ENCODE measurements at places on chromosomes 5 and 9.

- DNase-seq: no peak
These were observed 14.9 kb upstream of the MACIR start for GRCh38 chr5:103243665-103244064.

DNA sequence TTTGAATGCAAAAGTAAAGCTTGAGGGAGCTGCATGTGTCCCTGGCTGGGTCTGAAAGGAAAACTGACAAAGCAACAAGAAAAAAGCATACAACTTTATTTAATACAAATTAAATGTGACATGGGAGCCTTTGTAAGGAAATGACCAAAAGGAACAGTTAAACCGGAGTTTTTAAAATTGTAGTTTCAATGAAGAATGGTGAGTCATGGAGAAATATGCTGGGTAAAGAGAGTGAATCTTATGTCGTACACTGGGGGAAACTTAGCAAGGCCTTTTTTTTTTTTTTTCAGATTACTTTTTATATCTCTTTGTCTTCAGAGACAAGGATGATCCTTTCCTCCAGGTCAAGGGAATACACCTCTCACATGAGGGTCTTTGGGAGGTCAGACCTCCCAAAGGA lies 50.1 kb upstream of the FBXL17 start:
- DNase-seq: no peak

DNA sequence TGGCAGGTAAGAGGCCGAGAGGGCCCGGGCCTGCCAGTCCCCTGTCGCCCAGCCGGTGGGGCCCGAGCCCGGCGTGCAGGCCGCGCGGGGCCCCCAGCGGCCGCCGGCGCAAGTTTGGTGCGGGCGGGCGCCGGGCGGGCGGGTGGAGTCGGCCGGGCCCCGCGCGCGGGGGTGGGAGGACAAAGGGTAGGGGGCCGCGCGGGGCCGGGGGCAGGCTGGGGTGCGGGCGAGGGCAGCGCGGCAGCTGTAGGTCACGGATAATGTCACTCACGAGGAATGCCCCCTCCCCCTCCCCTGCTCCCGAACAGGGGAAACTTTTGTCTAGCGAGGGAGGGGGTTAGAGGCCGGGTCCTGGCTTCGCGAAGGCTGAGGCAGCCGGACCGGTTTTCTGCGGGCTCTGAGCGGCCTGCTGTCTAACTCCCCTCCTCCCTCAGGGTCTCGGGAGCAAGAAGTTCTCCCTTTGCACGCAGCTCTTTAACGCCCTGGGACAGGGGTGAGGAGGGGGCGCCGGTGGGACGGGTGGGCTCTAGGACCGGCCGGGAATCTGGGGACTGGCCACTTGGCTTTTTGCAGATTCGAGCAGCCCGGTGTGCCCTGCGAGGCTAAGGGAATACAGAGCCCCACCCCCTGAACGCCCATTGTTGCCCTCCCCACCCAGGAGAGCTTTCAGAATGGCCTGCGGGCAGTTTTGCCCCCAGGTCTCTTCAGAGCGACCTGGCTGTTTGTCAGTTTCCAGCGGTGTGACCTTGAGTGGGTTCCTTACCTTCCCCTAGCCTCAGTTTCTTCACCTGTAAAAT lies 21.3 kb upstream of the NDST1 start:
- DNase-seq: no peak

DNA sequence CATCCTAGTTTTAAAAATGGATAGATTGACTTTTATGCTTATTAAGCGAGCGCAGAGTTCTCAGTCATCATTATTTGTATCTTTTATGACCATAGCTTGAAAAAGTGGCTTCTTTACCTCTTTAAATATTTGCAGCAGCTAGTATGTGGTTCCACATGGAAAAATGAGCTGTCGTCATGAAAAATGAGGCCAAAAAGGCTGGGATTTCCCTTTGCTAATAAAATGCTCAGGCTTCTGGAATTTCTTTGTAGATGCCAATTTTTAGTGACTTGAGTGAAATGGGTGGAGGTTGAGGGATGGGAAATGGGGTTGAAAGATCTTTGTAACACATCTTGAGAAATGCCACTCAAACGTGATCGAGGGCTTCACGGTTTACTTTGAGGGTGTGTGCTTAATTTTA lies 35.2 kb downstream of the RAI14 start:
- DNase-seq: no peak

- no peak for DNase-seq
These were observed 1.1 kb upstream of the IL13 start for GRCh38 chr5:132656774-132657355.

- no peak for DNase-seq
These were observed 519 bp downstream of the HSPA5 start for GRCh38 chr9:125240649-125240999.

GRCh38 chr9:108484468-108484867 lies 371.3 kb downstream of the ACTL7B start:
- DNase-seq: no peak

DNA sequence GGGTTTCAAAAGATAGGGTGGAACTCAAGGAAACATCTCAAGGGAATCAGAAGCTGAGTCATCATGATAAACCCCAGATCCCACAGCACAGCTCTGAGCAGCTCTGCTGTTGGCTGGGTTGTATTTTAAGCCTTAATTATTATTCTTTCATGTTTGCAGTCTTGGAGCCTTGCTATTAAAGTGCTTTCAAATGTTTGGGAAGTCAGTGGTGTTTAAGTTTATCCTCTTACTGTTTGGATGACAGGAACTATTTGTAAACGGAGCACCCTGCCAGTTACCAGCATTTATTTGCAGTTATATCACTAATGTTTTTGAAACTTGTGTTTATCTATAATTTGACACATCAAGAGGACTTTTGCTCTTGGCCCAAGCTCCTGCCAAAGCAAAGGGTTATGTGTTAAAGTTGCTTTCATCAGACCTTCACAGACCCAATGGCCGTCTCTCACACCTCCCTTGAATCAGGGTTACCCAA lies 141.1 kb upstream of the SPDL1 start:
- no peak for DNase-seq

DNA sequence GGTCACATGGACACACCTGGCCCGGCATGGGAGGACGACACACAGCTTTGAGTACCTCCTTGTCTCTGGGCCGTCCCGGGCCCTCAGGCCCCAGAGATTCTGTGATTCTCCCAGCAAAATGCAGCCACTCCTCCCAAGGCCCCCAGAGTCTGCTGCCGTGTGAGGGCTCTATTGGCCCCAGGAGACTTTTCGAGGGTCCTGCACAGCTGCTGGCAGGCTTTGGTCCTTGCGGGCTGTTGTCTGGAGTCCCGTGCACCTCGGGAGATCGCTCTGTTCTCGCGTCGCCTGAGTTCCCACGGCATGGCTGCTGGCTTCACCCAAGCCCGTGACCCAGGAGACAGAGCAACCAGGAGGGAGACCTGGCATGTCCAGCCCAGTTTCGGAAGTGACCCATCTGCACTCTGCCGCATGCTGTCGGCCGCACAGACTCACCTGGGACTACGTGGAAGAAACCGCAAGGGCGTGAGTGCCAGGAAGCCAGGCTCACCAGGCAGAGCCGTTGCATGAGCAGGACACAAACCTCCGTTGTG lies 46.8 kb upstream of the NKD2 start:
- no peak for DNase-seq

DNA sequence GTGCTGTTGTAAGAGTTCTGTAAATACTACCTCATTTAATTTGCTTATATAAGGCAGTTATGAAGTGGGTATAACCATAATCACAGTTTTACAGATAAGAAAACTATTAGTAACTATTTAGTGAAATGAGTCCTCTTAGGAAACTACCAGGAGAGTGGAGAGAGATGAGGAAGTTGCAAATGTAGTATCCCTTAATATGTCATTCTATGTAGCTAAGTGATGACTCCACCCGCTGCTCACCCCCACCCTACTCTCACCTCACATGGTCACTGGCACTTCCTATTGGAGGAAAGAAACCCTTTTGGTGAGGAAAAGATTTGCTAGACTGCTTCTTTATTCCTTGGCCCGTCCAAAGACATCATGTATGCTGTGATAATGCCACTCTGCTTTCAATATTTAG lies 241.8 kb upstream of the SLC24A2 start:
- DNase-seq: no peak

- no peak for DNase-seq
These were observed 148.8 kb downstream of the MEF2C start for GRCh38 chr5:88734191-88734640.

DNA sequence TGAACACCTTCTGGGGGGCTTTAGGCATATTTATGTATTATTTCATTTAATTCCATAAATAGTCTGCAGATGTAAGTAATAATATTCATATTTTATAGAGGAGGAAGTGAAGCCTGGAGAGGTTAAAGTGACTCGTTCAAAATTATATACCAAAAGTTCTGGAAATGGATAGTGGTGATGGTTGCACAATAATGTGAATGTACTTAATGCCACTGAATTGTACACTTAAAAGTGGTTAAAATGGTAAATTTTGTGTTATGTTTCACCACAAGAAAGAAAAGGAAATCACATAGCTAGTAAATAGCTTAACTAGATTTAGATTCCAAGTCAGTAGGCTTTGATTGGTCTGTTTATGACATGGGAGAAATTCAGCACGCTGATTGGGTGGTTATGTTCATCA lies 13.0 kb upstream of the TMEFF1 start:
- no peak for DNase-seq

GRCh38 chr5:80064124-80064523 lies 29.0 kb downstream of the THBS4 start:
- DNase-seq: no peak

DNA sequence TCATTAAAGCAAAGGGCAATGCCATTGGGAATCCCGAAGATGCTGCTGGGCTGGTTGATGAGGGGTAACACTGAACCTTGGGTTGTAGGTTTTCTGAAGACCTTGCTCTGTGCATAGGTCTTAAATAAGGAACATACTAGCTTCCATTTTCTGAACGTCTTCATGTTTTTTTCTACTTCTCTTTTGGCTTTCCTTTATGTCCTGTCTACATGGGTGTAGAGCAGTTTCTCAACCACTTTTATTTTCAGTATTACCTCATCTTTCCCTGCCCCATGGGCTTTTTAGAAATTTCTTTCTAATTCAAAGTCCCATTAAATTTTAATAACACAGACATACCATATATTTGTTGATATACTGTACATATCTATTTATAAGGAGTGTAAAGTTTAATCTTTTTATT lies at the start of gene IFNA14:
Gene IFNA14 (minus strand): TSS at position 95 of the 400 bp plus-strand sequence. CDS start 70 bp downstream, at position 25.
- DNase-seq: no peak

GRCh38 chr5:64807520-64807919 lies 38.8 kb downstream of the CWC27 start:
- no peak for DNase-seq

GRCh38 chr5:131392466-131393095 lies 128.7 kb downstream of the CDC42SE2 start:
- DNase-seq: no peak

DNA sequence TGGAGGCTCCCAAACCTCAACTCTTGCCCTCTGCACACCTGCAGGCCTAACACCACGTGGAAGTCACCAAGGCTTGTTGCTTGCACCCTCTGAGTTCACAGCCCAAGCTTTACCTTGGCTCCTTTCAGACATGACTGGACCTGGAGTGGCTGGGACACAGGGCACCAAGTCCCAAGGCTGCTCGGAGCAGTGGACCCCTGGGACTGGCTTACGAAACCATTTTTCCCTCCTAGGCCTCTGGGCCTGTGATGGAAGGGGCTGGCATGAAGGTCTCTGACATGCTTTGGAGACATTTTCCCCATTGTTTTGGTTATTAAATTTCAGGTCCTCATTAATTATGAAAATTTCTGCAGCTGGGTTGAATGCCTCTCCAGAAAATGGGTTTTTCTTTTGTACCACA lies 994.4 kb upstream of the NUDT12 start:
- DNase-seq: no peak

DNA sequence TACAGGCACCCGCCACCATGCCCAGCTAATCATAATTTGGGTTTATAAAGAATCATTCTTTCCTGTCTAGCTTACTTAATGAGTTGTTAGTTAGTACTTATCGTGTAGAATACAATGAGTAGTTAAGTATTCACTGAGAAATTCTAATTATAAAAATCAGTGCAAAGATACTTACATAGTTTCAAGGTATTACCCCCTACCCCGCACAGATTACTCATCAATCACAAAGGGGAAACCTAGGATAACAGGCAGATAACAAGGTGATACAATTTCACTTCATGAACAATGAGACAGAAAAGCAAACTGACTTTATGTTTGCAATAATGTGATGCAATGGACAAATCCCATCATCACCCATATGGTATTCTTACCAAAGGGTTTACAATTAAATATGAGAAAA lies 109.6 kb downstream of the FAM174A start:
- DNase-seq: no peak

DNA sequence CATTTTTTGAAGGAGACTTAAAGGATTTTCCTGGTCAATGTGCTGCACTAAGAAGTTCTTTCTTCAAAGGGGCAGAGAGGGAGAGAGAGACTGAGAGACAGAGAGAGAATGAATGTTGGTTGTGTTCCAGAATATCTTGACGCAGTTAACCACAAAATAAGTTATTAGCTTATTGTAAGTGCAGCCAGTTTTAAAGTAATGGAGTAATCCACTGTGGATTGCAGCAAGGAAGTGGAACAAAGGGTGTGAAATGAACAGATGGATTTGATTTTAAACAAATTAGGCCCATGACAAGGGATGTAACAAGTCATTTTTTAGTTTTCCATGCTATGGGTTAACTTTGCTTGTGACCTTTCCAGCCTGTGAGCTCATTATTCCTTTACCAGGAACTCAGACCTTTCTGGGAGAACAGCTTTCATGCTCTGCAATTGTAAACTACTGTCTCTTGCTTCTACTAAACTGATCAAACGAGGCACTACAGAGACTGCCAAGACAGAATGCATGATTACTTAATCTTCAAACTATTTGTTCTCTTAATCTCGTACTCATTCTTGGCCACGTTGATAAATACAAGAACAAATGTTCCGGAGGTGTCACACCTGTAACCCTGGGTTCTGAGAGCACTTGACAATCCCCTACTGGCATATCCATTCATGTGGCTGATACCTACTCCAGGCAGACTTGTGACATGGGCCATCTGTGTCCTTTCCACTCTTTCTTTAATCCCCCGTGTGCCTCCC lies 131.1 kb downstream of the TLE1 start:
- DNase-seq: no peak

GRCh38 chr5:68961762-68962161 lies 132.1 kb upstream of the SLC30A5 start:
- DNase-seq: no peak

DNA sequence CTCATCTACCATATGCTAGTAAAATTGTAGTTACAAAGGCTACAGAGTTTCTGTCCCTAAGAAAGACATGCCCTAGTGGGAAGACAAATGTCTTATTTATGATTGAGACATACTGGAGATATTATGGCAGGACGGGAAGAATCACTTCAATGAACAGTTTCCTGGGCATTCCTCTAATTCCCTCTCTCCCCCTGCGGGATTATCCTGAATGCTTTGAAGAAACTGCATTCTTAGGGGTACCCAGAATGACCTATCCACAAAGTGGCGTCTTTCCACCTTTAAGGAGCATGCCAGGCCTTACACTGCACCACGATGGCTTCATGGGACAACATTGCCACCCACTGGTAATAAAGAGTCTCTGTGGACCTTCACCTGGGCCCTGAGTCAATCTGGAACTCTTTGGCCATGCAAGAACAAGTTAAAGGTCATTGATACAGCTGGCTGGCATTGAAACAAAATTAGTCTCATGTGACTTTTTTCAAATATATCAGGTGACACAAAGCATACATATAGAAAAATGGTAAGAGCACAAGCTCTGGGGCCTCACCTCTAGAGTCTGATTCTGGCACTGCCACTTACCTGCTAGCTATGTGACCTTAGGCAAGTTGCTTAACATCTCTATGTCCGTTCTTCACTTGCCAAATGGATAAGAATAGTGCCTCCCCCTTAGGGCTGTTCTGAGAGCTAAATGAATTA lies 32.0 kb downstream of the ANKRD55 start:
- DNase-seq: peak; percentile 42

- DNase-seq: no peak
These were observed 7.7 kb upstream of the GCNT4 start for GRCh38 chr5:75059912-75060545.

Data from NT2/D1 (cell line).